ENCODE measurements at places on chromosomes 1 and 21.

- H3K4me1 ChIP-seq, result peaks cover 8% of the 10 kb centered on the region
- peak overlapping the region; percentile 45 for H3K27ac ChIP-seq
- no peaks in the 10 kb centered on the region for H3K27me3 ChIP-seq
- peak; percentile 53 for DNase-seq
- no peaks in the 10 kb centered on the region for H3K36me3 ChIP-seq
Observed at GRCh38 chr21:36188081-36188681, 31.6 kb downstream of the DOP1B start.

DNA sequence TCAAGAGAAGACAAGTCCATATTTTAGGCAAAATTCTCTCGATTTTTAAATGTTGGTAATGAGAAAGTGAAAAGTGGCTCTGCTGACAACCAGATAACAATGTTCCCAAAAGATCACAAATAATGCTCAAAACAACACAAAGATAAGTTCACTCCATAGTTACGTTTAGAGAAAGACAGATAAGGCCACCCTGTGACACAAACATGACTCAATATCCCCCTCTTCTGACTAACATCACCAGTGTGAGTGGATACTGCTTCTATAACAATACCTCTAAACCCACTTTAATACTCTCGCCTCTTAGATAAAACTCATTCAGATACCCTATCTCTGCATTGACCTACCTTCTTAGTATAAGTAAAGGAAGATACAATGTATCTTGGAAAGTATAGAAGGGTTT is 51.2 kb upstream of the RGS7 start:
- H3K36me3 ChIP-seq, result no peaks in the 10 kb centered on the region
- no peak overlapping the region for H3K4me3 ChIP-seq
- DNase-seq, result peak; percentile 18
- H3K4me1 ChIP-seq, result no peaks in the 10 kb centered on the region

DNA sequence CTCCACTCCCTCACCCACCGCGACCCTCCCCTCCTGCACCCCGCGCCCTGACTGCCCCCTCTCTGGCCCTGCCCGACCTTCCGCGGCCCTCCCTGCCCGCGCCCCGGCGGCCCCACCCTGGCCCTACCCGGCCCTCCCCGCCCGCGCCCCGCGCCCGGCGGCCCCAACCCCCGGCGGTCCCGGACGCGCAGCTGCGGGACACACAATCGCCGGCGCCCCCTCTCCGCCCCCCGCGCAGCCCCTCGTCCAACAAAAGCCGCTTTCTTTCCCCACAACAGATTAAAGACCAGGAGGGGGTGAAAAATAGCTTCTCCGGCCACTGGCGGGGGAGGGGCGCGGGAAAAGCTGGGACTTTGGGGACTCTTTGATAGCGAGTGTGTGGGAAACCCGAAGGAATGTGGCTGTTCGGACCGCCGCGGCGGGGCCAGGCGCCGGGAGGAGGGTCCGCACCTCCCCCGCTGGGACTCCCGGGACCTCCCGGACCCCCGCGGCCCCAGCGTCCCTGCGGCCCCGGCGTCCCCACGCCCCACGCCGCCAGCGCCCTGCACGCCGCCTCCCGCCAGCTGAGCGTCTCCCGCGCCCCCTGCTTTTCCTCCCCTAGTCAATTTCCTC is 8.8 kb upstream of the ID3 start:
- peaks cover 10% of the 10 kb centered on the region for H3K36me3 ChIP-seq
- peak overlapping the region; percentile 34 for H3K27ac ChIP-seq
- no peak for DNase-seq
- H3K4me3 ChIP-seq, result peak overlapping the region; percentile 68
- H3K4me1 ChIP-seq, result peaks cover 15% of the 10 kb centered on the region
- peaks cover 15% of the 10 kb centered on the region for H3K27me3 ChIP-seq

- DNase-seq, result no peak
- peaks cover 5% of the 10 kb centered on the region for H3K36me3 ChIP-seq
- H3K4me1 ChIP-seq, result no peaks in the 10 kb centered on the region
- no peak overlapping the region for H3K4me3 ChIP-seq
Observed at GRCh38 chr1:3831689-3832088, 25.3 kb downstream of the CEP104 start.

DNA sequence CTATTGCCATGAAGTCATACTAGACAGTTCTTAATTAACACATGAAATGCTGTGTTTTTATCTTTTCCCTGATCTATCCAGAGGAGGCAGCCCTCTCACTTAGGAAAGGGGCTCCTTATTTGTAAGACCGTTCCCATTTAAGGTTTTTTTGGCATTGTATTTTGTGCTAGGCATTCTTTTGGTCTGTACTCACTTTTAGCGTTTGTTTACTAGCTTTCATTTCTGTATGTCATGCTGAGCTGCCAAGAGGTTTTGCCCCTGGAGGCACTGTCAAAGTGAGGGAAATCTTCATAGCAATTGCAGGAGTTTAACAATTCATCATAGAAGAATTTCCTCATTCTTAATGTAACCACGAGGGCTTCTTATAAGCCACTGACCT is 59.5 kb downstream of the MTR start:
- H3K36me3 ChIP-seq, result peaks cover 5% of the 10 kb centered on the region
- no peaks in the 10 kb centered on the region for H3K4me1 ChIP-seq
- no peak overlapping the region for H3K4me3 ChIP-seq
- DNase-seq, result no peak
- H3K27me3 ChIP-seq, result no peaks in the 10 kb centered on the region

DNA sequence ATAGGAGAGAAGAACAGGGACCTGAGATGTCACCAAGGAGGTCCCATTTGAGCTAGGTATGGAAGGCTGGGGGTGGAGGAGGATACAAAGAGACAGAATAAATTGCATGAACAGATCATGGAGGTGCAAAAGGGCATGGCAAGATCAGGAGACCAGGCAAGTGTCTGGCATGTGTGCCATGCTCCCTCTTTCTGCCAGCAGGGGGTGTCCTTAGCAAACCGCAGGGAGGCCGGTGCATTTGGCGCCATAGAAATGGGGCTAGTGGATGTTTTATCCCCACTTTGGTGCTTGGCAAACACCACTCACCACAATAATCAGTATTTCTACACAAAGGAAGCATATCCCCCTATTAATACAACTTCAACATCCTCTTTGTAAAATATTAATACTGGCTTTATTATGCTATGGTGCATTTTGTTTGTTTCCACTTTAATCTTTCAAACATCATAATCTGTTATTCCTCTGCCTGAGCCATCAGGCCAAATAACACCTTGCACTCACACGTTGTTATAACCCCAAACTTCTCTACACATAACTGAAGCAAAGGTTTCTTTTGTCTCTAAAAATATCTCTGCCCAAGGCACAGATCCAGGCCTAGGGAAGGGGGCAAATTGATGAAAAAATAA is 25.9 kb downstream of the S100A6 start:
- H3K27me3 ChIP-seq, result no peaks in the 10 kb centered on the region
- peak; percentile 85 for DNase-seq
- no peak overlapping the region for H3K27ac ChIP-seq
- peaks cover 75% of the 10 kb centered on the region for H3K4me1 ChIP-seq
- no peak overlapping the region for H3K4me3 ChIP-seq

DNA sequence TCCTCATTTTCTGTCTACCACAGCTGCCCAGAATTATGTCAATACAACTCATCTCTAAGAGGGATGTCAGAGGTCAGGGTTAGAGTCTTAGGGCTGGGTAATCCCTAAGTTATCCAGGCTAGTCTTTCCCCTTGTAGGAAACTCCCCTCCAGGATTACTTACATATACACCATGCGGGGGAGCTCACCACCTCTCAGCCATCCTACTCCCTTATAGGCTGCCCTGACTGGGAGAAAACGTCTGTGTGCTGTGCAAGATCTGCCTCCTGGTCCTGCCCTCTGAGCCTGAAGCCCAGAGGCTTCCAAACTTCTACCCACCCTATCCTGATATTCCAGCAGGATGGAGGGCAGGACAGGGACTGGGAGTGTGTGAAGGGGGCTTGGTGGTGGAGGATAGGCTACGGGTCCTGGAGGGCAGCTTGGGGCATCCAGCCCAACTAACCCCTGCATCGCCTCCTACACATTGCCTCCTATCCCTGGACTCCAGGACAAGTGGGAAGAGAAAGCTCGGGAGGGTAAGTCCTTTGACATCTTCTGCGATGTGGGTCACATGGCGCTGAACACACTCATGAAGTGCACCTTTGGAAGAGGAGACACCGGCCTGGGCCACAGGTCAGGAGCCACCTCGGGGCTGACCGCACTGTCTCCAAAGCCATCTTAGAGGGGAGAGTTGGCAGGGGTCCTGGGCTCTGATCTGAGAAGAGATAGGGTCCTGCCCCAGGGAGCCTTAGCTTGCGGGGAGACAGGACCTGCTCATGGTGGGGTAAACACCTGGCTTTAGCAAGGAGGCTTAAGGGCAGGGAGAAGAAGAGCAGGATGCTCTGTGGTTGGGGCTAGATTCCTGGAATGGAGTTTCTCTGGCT is 14.4 kb downstream of the CYP4B1 start:
- H3K27me3 ChIP-seq, result no peaks in the 10 kb centered on the region
- no peak overlapping the region for H3K4me3 ChIP-seq
- no peak overlapping the region for H3K27ac ChIP-seq
- H3K36me3 ChIP-seq, result no peaks in the 10 kb centered on the region
- no peak for DNase-seq

GRCh38 chr21:37490084-37490483 is 123.5 kb downstream of the DYRK1A start:
- no peak overlapping the region for H3K4me3 ChIP-seq
- no peak overlapping the region for H3K27ac ChIP-seq
- H3K27me3 ChIP-seq, result no peaks in the 10 kb centered on the region
- H3K36me3 ChIP-seq, result peaks cover 14% of the 10 kb centered on the region
- DNase-seq, result no peak

GRCh38 chr1:8307628-8308027 is 10.3 kb upstream of the SLC45A1 start:
- no peak overlapping the region for H3K4me3 ChIP-seq
- DNase-seq, result no peak
- peaks cover under 1% of the 10 kb centered on the region for H3K4me1 ChIP-seq
- no peak overlapping the region for H3K27ac ChIP-seq
- H3K36me3 ChIP-seq, result no peaks in the 10 kb centered on the region

DNA sequence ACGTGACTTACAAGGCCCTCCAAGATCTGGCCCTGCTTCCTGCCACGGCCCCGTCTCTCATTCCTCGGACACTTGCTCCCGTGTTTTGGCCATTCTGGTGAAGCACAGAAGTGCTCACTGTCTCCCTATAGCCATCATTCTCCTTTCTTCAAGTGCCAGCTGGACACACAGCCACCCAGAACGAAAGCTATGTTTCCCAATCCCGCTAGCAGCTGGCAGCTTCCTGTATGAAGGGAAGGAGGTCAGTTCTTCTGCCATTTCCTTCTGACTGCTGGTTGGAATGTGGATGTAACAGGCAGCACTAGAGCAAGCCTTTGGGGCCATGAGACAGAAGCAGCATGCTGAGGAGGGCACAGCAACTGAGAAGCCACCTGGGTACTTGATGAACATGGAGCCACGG is 82.8 kb downstream of the TGFBR3 start:
- no peaks in the 10 kb centered on the region for H3K27me3 ChIP-seq
- peaks cover 21% of the 10 kb centered on the region for H3K4me1 ChIP-seq
- no peak overlapping the region for H3K4me3 ChIP-seq
- H3K27ac ChIP-seq, result no peak overlapping the region
- DNase-seq, result no peak

DNA sequence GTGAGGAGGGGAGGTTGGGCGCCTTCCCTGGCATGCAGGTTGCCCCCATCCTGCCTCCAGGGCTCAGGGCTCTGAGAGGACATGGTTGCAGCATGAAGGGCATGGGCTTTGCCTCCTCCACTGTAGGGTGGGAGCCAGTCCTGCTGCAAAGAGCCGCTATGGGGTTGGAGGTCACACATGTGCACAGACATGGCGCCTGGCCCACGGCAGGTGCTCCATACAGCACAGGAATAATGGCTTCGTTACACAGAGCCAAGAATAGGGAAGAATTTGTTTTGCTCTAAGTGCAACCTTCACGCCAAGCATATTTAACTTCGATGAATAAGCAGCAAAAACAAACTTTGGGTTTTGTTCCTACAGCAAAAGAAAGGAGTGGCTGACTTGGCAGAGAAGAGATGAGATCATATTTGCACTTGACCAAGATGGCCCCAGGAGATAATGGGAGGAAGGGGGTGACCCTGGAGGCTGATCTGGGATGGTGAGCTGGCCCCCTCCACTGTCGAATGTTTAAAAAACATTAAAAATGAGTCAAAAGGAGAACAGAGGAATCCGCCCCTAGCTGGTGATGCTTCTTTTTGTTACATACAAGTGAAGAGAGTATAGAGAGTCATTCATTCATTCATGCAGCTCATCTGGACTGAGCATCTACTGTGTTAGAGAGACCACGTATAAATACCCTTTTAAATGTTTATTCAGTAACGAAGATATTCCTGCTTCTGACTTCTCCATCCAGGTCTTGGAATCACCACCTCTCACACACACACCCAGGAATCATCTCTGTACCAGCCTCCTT is 12.4 kb upstream of the C2CD2 start:
- H3K27me3 ChIP-seq, result peaks cover 20% of the 10 kb centered on the region
- H3K4me3 ChIP-seq, result no peak overlapping the region
- H3K36me3 ChIP-seq, result no peaks in the 10 kb centered on the region
- H3K27ac ChIP-seq, result no peak overlapping the region
- DNase-seq, result no peak

DNA sequence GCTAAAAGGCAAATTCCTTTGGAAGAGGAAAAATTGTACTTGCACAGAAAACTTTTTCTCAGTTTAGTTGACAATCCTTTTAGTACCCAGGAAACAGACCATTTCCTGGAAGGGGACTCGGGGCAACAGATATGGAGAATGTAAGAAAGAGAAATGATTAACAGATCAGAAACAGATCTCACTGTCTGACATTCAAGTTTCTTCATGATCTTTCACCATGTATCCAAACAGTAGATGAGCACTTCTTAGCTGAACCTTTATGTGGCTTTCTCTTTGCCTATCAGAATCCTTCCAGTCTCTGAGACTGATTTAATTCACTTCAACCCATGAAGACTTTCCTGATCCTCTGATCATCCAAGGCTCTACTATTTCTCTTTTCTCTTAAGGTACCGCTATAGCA is 2.7 kb downstream of the TTLL7 start:
- DNase-seq, result no peak
- H3K27me3 ChIP-seq, result peaks cover 30% of the 10 kb centered on the region
- H3K4me1 ChIP-seq, result peaks cover 25% of the 10 kb centered on the region
- H3K36me3 ChIP-seq, result peaks cover 16% of the 10 kb centered on the region
- H3K27ac ChIP-seq, result no peak overlapping the region
- no peak overlapping the region for H3K4me3 ChIP-seq

- no peak for DNase-seq
- no peak overlapping the region for H3K27ac ChIP-seq
- peaks cover 8% of the 10 kb centered on the region for H3K4me1 ChIP-seq
- H3K4me3 ChIP-seq, result no peak overlapping the region
- no peaks in the 10 kb centered on the region for H3K27me3 ChIP-seq
Observed at GRCh38 chr1:58919959-58920321, 136.1 kb upstream of the JUN start.

- no peaks in the 10 kb centered on the region for H3K27me3 ChIP-seq
- H3K27ac ChIP-seq, result peak overlapping the region; percentile 77
- DNase-seq, result no peak
- peaks cover 17% of the 10 kb centered on the region for H3K4me1 ChIP-seq
Observed at GRCh38 chr1:23018661-23019093, 591 bp upstream of the KDM1A start.

DNA sequence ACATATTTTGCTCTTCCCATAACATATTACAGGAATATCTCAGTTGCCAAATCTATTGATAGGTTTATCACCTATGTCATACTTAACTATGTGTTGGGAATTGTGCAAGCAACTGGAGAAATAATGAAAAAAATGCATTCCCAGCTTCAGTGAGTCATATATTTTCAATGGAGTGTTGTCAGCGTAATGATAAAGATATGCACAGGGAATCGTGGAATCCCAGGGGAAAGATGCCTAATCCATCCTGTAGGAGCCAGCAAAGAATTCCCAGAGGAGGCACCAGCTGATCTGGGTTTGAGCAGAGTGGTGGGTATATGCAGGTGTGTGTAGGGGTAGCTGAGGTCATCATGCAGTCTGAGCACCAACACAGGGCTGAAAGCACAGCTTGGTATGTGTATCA is 213.3 kb upstream of the DAB1 start:
- no peaks in the 10 kb centered on the region for H3K4me1 ChIP-seq
- H3K27ac ChIP-seq, result no peak overlapping the region
- DNase-seq, result no peak
- no peak overlapping the region for H3K4me3 ChIP-seq
- no peaks in the 10 kb centered on the region for H3K36me3 ChIP-seq
- no peaks in the 10 kb centered on the region for H3K27me3 ChIP-seq

Data from Calu3 (cell line).